T-helper 2 cell (primary cell): ENCODE measurements at places on chromosomes 1 and 21.

DNA sequence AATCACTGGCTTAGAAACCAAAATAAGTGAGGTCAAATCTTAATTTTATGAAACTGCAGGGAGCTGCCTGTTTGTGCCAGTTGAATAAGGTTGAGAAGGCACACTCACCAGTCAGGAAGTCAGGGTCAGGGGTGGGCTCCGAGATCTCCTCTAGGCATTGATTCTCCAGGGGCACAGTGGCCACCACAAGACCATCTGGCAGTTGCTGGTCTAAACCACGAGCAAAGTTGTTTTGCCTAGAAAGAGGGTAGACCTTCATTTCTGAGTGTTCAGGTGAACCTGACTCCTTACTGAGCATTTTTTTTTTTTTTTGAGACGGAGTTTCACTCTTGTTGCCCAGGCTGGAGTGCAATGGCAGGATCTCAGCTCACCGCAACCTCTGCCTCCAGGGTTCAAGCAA, 220.7 kb downstream of the ASTN1 start:
- no peak for DNase-seq

DNA sequence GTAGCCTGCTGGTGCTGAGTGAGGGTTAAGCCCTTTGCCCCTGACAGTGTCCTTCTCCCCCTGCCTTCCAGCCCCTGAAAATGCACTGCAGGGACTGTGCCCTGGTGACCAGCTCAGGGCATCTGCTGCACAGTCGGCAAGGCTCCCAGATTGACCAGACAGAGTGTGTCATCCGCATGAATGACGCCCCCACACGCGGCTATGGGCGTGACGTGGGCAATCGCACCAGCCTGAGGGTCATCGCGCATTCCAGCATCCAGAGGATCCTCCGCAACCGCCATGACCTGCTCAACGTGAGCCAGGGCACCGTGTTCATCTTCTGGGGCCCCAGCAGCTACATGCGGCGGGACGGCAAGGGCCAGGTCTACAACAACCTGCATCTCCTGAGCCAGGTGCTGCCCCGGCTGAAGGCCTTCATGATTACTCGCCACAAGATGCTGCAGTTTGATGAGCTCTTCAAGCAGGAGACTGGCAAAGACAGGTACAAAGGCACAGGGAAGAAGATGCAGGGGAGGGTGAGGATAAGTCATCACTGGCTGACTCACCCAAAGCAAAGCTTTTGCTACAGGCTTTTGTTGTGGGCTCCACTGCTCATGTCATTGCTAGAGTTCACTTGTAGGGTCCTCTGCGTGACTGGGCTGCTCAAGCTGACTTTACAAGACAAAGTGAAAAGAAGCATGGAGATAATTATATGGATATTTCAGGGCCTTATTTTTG, 174.9 kb downstream of the PIGK start:
- DNase-seq: no peak

GRCh38 chr1:246309247-246309884, 197.7 kb downstream of the SMYD3 start:
- DNase-seq: no peak

DNA sequence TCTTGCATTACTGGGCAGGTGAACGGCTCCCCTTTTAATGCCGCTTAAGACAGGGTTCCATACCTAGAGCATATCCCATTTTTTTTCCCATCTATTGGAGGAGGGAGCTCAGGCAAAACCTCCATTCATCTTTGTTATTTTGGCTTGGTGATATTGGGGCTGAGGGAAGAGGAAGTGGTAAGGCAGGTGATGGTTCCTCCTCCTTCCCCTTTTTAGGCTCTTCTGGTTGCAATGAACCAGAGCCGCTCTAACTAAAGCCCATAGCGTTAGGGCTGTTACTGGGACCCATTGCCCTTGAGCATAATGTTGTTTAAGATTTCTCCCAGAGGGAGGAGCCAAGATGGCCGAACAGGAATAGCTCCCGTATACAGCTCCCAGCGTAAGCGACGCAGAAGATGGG, 21.1 kb downstream of the PYHIN1 start:
- no peak for DNase-seq

DNA sequence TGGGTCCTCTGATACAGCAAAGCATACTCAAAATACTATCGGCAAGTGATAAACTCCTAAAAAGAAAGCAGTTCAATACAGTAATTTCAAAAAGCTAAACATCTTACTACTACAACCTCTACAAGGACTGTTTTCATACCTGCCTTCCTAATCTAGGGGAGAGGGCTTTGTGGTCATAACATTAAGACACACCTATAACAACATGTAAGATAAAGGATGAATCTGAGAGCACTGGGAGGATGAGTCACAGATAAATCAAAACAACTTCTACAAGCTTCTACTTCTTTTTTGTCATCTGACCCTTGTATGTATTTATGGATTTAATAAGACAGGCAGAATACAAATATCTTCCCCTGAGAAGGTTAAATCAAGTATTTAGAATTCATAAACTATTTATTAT, 40.0 kb downstream of the LTN1 start:
- no peak for DNase-seq

DNA sequence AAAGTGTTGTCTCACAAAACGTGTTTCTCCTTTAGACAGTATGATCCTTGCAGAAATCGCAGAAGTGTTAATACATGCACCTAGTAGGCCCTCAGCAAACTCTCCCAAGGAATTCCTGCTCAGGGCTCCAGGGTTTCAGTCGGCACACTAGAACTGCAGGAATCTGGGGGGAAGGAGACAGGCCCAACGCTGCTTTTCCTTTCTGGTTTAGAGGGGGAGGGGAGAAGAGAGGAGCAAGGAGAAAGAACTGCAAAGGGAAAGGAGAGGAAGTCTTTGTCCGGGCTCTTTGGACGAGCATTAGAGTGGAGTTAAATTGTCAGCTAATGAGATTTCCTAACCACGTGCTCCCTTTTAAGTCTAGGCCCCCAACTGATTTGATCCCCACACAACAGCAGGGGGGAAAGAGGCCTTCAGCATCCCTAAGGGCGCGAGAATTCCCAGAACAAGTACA, 103.7 kb upstream of the SOD1 start:
- no peak for DNase-seq

DNA sequence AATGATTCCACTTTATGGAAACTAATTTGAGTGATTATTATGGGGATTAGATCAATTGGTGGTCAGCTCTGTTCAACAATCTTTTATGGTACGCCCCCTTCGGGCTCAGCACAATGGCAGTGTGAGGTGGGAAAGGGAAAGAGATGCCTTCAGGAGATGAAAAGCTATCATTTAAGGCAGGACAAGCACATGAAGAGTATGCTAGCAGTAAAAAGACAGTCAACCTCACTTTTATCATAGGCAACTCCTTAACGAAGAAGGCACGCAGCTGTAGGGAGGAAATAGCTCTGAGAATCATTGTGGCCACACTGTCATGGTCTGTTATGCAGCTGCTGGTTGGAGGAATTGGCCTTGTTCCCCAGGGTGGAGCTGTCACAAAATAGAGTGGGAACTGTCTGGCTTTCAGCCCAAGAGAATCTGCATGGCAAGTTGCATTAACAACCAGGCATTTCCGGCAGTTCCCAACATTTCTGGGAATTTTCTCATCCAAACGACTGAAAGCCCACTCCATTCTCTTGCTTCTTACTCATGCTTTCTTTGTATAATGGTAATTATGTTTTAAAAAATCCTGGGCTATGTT, 54.4 kb upstream of the BCL10 start:
- no peak for DNase-seq
